ENCODE measurements at places on chromosomes 4 and X. TPM values are rescaled to one million over a fixed set of nuclear protein-coding genes. Genes with fewer than 3 reads are reported as not detected.
A peak's percentile ranks its signal among the peaks of the same experiment; 100 is the strongest.

The ASB12 gene
- not detected for total RNA-seq

DNA sequence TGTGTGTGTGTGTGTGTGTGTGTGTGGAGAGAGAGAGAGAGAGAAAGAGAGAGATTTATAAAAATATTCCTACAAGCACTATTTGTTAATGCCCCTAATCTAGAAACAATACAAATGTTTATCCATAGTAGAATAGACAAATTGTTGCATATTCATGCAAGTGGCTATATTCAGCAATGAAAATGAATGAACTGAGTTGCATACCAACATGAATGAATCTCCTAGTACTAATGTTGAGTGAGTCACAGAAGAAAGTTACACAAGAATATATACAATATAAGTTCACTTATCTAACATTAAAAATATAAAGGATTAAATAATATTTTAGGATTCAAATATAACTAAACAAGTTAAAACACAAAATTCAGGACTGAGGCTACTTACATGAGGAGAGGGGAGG is 456.8 kb upstream of the AMOT start:
- no peak for DNase-seq
- H3K4me3 ChIP-seq, result no peak overlapping the region
- peaks cover 17% of the 10 kb centered on the region for H3K27me3 ChIP-seq

The LSM6 gene
- 27.3 TPM for total RNA-seq

The CCDC120 gene
- 4.1 TPM for total RNA-seq

- H3K4me3 ChIP-seq, result peak overlapping the region; percentile 89
- peaks cover 21% of the 10 kb centered on the region for H3K4me1 ChIP-seq
- DNase-seq, result no peak
- H3K36me3 ChIP-seq, result no peaks in the 10 kb centered on the region
Observed at GRCh38 chr4:98262431-98262830, 1.2 kb downstream of the RAP1GDS1 start.

DNA sequence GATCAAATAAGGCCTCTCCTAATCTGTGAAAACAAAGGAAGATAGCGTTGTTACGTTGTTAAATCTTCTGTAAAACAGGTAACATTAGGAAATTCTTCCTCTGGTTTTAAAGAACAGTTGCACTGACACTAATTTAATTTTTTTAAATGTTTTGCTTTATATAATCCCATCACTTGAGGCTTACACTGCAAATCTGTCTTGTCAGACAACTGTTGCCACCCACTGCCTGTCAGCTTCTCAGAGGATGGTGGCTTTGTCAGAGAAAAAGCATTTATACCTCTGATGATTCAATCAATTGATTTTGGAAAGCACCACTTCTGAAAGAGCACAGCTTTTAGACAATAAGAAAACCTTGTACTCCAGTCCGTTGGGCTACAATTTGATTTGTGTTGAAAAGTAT is 799.1 kb downstream of the FSTL5 start:
- DNase-seq, result no peak

The LONRF3 gene
- total RNA-seq, result 19.0 TPM

GRCh38 chrX:85765651-85766050 is 281.7 kb downstream of the CHM start:
- H3K27me3 ChIP-seq, result no peaks in the 10 kb centered on the region
- H3K4me1 ChIP-seq, result no peaks in the 10 kb centered on the region
- no peak for DNase-seq
- H3K4me3 ChIP-seq, result no peak overlapping the region

GRCh38 chrX:116277351-116278225 is 107.0 kb downstream of the AGTR2 start:
- no peak for DNase-seq
- H3K4me3 ChIP-seq, result no peak overlapping the region
- H3K27me3 ChIP-seq, result peaks cover 12% of the 10 kb centered on the region

DNA sequence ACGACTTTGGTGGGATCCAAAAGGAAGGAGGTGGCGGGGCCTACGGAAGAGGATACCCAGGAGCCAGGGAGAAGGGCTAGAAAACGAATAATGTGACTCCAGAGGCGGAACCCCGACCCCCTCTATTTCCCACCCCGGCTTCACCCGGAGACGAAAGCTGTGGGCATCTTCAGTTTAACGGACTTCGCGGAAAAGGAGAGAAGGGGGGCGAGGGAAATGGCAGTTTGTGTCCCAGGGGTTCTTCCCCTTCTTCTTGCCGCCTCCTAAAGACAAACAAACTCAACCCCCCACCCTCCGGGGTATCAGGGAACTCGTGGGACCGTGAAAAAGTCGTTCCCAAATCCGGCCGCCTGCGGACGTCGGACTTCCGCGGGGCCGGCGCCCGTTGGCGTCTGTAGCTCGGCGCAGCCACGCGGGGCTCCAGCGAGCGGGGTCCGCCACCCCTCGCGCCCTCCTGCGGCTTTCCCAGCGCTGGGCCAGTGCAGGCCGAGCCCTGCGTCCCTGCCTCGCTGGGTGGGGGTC is 3.6 kb upstream of the LEF1 start:
- no peak overlapping the region for H3K27ac ChIP-seq
- H3K36me3 ChIP-seq, result no peaks in the 10 kb centered on the region
- no peaks in the 10 kb centered on the region for H3K4me1 ChIP-seq

The C4orf50 gene
- not detected for total RNA-seq

GRCh38 chr4:89590128-89590527 is 246.8 kb downstream of the SNCA start:
- H3K27ac ChIP-seq, result no peak overlapping the region
- no peak overlapping the region for H3K4me3 ChIP-seq
- no peaks in the 10 kb centered on the region for H3K27me3 ChIP-seq
- no peaks in the 10 kb centered on the region for H3K36me3 ChIP-seq

The ARX gene
- not detected for total RNA-seq

DNA sequence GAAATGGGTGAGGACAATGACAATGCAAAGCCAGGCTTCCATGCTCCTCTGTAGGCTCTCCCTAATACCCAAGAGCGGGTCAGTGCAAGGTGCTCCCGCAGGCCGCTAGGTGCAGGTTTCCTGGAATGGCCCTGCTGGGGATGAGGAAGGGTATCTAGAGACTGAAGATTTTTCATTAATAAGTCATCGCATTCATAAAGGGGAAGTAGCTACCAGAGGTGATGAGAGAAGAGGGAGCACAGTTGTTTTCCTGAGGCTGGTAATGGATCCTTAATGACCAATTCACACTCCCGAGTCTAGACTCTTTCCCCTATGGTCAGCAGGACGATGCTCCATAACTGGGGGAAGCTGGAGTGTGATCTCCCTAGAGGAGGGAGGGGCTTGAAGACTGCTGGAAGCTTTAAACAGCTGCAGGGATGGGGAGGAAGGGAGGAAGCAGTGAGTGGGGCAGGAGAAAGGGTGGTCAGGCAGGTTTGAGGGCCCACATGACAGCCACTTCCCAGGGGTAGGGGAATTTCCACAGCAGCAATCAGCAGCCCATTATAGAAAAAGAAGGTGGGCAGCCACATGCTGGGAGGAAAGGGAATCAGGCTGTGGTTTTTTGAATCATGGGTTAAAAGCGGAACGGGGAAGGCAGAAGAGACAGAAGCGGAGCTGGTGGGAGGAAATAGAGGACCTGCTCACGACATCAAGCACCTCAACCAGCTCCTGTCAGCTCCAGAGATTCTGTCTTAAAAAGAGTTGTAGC is 10.2 kb upstream of the ATP6AP2 start:
- no peak overlapping the region for H3K27ac ChIP-seq
- DNase-seq, result no peak
- H3K4me3 ChIP-seq, result no peak overlapping the region
- H3K27me3 ChIP-seq, result no peaks in the 10 kb centered on the region

The GABRE gene
- 36.3 TPM for total RNA-seq

DNA sequence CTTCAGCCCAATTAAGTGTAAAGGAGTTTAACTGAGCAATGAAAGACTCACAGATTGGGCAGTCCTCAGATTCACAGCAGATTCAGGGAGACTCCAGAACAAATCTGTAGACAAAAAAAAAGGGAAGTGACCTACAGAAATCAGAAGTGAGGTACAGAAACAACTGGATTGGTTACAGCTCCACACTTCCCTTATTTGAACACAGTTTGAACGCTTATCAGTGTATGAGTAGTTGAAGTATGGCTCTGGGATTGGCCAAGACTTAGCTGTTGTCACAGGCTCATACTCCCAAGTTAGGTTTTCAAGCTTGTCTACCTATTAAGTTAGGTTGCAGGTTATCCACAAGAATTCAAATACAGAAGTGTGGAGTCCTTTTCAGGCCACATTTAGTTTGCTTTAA is 112.4 kb upstream of the ELOVL6 start:
- no peak for DNase-seq
- no peak overlapping the region for H3K4me3 ChIP-seq
- H3K4me1 ChIP-seq, result no peaks in the 10 kb centered on the region
- no peaks in the 10 kb centered on the region for H3K27me3 ChIP-seq
- no peaks in the 10 kb centered on the region for H3K36me3 ChIP-seq
- no peak overlapping the region for H3K27ac ChIP-seq

The TCEAL6 gene
- not detected for total RNA-seq

DNA sequence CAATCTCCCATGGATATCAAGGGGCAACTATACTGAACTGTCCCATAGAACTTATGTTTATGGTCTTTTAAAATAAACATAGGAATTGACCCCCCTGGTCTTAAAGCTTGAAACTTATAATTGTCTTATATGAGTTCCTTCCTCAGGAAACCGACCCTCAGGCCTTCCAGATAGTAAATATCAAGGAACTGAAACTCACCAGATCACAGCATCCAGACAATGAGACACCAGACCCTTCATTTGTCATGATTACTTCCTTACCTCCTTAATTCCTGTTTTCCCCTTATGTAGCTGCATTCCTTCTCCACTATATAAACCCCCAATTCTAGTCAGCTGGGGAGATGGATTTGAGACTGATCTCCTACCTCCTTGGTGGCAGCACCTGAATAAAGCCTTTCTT is 94.8 kb upstream of the GRPR start:
- DNase-seq, result no peak
- no peaks in the 10 kb centered on the region for H3K27me3 ChIP-seq
- H3K36me3 ChIP-seq, result no peaks in the 10 kb centered on the region
- H3K4me1 ChIP-seq, result no peaks in the 10 kb centered on the region
- H3K27ac ChIP-seq, result no peak overlapping the region

GRCh38 chr4:48558819-48559218 is 68.8 kb downstream of the ZAR1 start:
- no peak overlapping the region for H3K27ac ChIP-seq
- H3K4me1 ChIP-seq, result no peaks in the 10 kb centered on the region
- DNase-seq, result no peak
- no peak overlapping the region for H3K4me3 ChIP-seq
- no peaks in the 10 kb centered on the region for H3K27me3 ChIP-seq
- peaks cover 26% of the 10 kb centered on the region for H3K36me3 ChIP-seq

The GLRA2 gene
- total RNA-seq, result not detected

DNA sequence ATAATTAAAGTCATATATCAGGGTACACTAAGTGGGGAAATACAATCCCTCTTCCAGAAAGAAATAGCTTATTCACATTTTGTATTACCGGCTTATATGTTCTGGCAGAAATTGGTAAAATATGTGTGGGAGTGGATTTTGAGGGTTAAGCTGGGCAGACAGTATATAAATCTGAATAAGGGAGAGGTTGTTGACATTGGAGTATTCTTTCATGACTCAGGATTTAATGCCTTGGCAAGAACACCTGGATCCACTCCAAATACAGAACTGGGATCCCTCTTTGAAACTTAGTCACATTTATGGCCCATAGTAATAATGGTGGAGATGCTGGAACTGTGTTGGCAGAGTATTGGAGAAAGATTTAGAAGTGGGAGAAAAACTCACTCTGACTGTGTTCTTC is 54.3 kb upstream of the TET2 start:
- no peaks in the 10 kb centered on the region for H3K27me3 ChIP-seq
- H3K4me1 ChIP-seq, result no peaks in the 10 kb centered on the region
- H3K4me3 ChIP-seq, result no peak overlapping the region
- DNase-seq, result no peak

DNA sequence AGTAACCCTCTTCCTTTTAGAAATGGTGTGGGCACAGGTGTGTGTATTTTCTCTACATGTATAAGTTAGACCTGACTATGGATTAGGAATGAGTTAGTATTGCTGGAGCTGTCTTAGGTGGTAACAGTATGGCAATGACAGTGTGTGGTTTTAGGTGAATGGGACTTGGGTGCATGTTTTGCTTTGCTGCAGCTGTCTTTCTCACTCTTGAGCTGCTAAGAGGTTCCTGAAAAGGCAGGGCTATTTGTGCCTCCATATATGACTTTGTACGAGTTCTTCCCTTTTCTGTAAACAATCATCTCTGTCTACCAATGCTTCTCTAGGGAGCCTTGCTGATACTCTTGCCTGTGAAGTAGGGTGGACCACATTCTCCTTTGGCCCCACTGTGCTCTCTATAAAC is 234.8 kb upstream of the HHIP start:
- no peaks in the 10 kb centered on the region for H3K27me3 ChIP-seq
- no peak overlapping the region for H3K27ac ChIP-seq
- H3K36me3 ChIP-seq, result no peaks in the 10 kb centered on the region
- no peak overlapping the region for H3K4me3 ChIP-seq
- no peaks in the 10 kb centered on the region for H3K4me1 ChIP-seq

DNA sequence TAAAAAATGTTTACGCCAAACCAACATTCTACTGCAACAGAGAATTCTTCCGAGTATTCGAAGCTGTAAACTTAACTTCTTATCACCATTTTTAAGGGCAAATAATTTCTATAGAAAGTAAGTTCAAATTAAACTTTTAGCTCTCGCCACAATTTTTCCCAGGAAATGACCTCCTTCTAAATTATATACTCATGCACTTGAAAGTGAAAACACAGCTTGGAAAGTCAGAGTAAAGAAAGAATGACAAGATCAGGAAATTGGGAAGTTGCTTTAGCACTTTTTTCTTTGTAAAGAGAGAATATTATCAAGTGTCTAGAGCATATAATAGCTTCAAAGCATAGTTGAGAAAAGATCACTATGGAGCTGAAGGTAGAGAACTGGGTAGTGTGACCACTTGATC is 1.2 kb downstream of the CYBB start:
- no peak for DNase-seq
- no peaks in the 10 kb centered on the region for H3K36me3 ChIP-seq
- no peaks in the 10 kb centered on the region for H3K4me1 ChIP-seq
- H3K4me3 ChIP-seq, result peak overlapping the region; percentile 15
- H3K27ac ChIP-seq, result no peak overlapping the region
- no peaks in the 10 kb centered on the region for H3K27me3 ChIP-seq

DNA sequence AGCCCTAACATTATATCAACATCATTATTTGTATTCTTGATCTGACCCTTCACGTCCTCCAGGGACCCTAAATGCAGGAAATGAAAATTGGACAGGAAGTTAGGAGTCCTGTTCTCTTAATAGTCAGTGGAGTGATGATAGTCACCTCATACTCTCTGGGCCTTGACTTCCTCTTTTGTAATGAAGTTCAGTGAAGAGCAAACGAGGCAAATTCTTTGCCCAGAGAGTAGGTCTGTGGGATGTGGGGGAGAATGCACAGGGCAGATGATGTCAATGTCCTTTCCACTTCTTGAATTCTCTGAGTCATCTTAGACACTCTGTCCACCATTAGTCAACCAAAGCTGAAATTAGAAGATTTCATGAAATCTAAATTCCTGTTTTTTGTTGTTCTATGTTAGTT is 17.1 kb upstream of the GPRIN3 start:
- no peaks in the 10 kb centered on the region for H3K36me3 ChIP-seq
- DNase-seq, result no peak
- no peak overlapping the region for H3K4me3 ChIP-seq
- no peaks in the 10 kb centered on the region for H3K4me1 ChIP-seq
- H3K27me3 ChIP-seq, result no peaks in the 10 kb centered on the region

- no peaks in the 10 kb centered on the region for H3K36me3 ChIP-seq
- peak overlapping the region; percentile 89 for H3K27ac ChIP-seq
- H3K4me1 ChIP-seq, result no peaks in the 10 kb centered on the region
- peak overlapping the region; percentile 73 for H3K4me3 ChIP-seq
- no peaks in the 10 kb centered on the region for H3K27me3 ChIP-seq
Observed at GRCh38 chrX:48677516-48677915, 6.1 kb upstream of the WAS start.
